ENCODE measurements at places on chromosomes 1 and 21.

GRCh38 chr21:31707499-31707898 lies 24.4 kb downstream of the SCAF4 start:
- DNase-seq: peak; percentile 44

DNA sequence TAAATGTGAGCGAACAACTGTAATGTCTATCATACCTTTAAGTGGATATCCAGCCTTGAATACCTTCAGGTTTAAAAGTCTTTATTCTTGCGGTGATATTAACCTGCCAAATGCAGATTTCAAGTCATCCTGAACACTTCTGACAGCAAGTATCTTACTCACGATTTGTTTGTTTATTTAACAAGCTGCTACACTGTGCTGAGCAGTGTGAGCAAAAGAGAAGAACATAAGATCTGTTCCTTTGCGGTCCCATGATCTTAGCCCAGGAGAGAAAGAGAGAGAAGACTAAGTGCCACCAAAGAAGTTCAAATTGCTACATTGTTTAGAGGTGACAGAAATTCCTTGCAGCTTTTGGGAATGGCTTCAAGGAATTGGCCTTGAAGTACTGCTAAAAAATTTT lies 9.5 kb upstream of the IL24 start:
- peak; percentile 80 for DNase-seq

DNA sequence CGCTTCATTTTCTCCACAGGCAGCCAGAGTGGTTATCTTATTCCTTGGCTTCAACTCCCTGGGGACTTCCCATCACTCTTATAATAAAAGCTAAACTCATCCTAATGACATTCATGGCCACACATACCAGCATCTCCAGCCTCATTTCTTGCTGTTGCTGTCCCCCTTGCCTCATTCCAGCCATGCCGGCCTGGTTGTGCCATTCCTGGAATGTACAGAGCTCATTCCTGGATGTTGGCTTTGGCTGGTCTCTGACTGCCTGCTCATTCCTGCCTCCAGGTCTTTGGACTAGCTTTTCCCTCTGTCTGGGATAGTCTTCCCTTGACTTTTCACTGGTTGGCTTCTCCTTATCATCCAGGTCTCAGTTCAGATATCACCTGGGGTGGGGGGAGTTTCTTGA lies 2.4 kb upstream of the PEF1 start:
- DNase-seq: no peak

DNA sequence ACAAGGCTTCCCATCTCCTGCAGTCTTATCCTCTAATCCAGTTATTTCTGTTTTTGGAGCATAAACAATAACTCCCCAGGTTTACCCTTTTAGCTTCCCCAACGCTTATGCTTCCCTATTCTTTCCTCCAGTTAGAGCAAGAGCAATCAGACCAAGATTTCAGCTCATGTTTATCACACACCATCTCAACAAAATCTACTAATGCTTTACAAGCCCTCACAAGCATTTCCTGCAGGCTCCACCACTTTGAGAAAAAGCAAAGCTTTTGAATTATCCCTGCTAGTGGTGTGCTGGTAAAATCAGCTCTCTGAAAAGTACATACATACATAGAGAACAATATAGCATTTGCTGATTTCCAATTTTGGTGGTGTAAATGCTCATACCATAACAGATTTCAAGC lies 92.9 kb downstream of the EDEM3 start:
- no peak for DNase-seq

GRCh38 chr1:117709249-117709691 lies 103.4 kb downstream of the TENT5C start:
- DNase-seq: no peak

GRCh38 chr1:248288391-248288790 lies 10.6 kb upstream of the OR2T33 start:
- no peak for DNase-seq

DNA sequence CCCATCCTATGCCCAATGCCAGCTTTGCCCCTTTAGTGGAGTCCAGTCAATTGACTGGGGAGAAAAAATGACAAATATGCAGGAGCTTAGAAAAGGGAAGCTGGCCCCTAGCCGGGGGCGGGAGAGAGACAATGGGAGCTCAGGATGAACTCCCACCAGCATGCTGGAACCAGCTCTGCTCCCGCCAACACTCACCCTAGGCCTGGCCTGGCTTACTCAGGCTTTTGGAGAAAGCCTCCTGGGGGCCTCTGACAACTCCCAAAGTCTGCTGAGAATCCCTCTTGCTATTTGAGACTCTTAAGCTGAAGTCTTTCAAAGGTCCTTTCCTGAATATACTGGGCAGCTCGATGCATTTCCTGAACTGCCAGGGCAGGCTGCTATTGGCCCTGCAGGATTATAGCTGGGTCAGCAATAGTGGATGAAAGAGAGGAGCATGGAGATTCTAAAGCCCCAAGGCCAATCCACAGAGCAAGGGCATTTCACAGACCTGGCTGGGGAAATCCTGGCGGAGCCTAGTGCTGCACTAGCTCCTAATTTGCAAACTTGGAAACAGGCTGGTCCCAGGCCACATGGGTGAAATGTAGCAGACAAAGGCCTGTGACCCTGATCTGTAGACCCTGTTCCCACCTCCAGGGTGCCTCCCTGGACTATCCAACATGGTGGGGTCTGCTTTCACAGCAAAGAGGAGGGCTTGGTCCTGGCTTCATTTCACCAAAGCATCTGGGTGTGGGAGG lies 35.7 kb upstream of the CLSTN1 start:
- no peak for DNase-seq

DNA sequence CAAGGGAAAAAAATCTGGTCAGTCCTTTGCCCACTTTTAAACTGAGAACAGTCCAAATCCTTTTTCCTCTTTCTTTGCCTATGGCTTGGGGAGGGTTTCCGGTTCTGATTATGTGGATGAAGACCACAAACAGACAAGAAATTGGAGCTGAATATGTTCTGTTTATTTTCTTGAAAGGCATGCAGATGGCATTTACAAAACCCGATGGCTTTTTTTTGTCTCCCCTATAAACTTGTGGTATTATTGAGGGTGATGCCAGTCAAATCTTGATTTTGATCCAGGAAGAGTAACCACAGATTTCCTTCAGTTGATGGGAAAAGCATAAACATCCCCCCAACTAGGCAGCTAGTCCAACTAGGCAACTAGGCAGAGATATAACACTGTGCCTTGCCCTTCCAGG lies 38.9 kb downstream of the PLPP3 start:
- no peak for DNase-seq

GRCh38 chr1:33314416-33314815 lies 6.5 kb downstream of the A3GALT2 start:
- DNase-seq: no peak

DNA sequence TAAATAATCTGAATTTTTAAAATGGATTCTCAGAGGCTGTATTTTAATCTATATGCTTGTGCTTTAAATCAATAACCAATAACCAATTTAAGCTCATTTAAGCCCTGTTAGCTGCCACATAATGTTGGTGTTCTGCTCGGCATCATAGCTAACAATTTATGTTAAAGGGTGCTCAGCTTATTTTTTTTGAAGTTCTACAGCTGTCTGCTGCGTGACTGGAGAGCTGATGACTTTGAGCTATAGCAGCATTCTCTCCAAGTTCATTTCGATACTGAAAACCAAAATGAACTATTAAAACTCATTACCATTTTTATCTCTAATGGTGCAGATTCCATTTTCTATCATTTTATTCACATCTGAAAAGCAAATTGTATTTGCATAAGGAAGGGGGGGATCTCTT lies 357.8 kb downstream of the AJAP1 start:
- DNase-seq: no peak

- DNase-seq: peak; percentile 69
Measured at GRCh38 chr1:155124503-155125463, 2.9 kb upstream of the EFNA1 start.

- DNase-seq: peak; percentile 7
Measured at GRCh38 chr1:164895026-164895912, 336.3 kb downstream of the PBX1 start.

DNA sequence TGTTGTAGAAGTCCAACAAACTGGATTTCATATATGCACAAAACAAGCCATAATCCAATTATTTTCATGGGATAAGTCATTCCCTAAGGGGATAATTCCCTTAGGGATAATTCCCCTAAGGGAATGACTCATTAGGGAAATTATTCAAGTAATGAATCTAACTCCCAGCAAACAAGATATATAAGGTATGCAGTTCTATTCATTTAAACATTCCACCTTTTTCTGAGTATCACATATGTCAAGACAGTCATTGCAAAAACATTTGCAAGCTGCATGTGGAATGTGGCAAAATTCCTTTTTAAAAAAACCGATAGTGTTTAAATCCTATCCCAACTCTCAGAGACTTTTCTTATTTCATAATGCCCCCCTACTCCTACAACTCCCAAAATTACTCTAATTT lies 131.2 kb downstream of the AKT3 start:
- DNase-seq: peak; percentile 50

DNA sequence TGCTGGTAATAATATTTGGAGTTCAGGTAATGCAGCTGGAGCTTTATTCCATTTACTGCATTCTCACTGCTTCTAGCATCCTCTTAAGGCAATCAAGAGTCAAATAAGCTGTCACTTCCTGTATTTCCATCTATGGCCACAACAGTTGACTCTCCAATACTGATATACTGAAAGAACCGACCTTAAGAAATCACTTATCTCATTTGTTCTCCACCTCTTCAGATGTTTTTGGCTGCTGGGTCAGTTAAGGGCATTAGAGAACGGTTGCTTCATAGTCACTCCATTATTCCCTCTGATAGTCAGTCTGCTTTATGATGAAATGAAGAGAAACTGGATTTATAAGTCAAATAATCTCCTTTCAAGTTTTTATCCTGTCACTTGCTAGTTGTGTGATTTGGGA lies 14.2 kb upstream of the RGS4 start:
- no peak for DNase-seq

GRCh38 chr1:71987181-71987580 lies 295.2 kb downstream of the NEGR1 start:
- DNase-seq: no peak

DNA sequence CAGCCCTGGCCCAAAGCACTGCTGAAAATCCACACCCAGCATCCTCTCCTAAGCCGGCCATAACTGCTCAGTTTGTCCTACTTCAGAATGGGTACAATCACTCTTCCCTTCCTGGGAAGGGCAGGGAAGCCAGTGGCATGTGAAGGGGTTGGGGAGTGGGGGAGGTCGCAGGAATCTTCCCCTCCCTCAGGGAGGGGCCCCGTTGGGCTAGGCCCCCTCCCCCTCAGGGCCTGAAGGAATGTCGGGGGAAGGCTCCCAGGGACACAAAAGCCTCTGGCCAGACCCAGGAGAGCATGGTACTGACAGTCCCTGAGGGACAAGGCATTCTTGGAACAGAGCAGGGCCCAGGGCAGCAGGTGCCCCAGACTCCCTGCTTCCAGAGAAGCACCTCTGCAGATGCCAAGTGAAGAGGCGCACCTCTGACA lies 1.2 kb downstream of the ELOVL1 start:
- DNase-seq: no peak

DNA sequence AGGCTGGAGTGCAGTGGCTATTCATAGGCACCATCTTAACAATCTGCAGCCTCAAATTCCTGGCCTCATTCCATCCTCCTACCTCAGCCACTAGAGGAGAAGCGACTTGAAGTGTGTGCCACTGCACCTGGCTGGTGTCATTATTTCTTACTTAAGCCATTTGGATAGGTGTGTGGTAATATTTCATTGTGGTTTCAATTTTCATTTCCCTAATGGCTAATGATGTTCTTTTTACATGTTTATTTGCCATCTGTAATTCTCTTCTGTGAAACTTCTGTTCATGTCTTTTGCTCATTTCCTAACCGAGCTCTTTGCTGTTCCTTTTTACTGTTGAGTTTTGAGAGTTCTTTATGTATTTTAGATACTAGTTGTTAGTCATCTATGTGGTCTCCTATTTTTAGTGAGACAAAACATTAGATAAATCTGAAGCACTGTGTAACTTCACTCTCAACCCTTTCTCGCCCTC lies 66.8 kb downstream of the SLC27A3 start:
- no peak for DNase-seq
